ENCODE measurements at places on chromosomes 11 and 22.

DNA sequence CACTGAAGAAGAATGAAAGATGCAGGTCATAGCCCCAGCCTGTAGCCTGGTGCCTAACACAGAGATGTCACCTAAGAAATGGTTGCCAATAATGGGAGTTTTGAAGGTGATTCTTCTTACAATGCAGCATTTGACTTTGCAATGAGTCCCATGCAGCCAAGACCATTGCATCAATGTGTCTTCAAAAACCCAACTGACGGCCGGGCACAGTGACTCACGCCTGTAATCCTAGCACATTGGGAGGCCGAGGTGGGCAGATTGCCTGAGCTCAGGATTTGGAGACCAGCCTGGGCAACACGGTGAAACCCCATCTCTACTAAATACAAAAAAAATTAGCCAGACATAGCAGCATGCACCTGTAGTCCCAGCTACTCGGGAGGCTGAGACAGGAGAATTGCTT is 89.3 kb upstream of the ASPHD2 start:
- no peak for DNase-seq
- no peaks in the 10 kb centered on the region for H3K4me1 ChIP-seq
- peaks cover 87% of the 10 kb centered on the region for H3K27me3 ChIP-seq
- no peak overlapping the region for H3K4me3 ChIP-seq

DNA sequence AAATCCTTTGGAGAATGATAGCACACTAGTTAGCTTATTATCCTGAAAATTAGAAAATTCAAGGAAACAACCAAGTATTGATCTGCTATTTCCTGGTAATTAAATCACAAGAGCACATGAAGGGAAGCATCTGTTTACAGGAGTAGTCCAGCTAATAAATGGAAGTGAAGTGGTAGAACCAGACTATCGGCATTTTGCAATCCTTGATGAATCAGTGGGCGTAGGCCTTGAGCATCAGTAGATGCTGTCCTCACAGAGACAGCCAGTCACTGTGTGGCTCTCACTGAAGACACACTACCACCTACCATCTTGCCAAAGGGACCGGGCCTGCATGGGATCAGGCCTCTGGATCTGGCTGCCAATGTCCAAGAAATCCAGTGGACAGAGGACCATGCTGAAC is 69.8 kb downstream of the FBLN1 start:
- no peaks in the 10 kb centered on the region for H3K4me1 ChIP-seq
- H3K4me3 ChIP-seq = no peak overlapping the region
- H3K27me3 ChIP-seq = no peaks in the 10 kb centered on the region
- no peak overlapping the region for H3K27ac ChIP-seq
- DNase-seq = no peak

DNA sequence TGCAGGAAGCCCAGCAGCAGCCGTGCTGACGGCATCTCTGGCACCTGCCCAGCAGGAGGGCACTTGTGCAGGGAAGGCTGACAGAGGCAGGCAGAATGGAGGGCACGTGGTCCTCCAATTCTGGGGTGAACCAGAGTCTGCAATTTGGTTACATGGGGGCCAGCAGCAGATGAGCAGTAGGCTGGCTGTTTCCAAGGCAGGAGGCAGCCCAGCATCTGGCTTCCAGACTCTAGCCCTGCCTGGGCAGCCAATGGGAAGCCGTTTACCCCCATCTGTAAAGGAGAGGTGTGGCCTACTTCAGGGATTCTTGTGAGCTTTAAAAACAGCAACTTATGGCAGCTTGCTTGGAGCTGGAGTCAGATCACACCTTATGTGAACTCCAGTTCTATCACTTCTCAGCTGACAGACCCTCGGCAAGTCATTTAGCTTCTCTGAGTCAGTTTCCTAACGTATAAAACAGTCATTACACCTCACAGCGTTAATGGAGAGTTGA is 27.9 kb upstream of the RASL10A start:
- H3K27me3 ChIP-seq = no peaks in the 10 kb centered on the region
- DNase-seq = no peak
- H3K27ac ChIP-seq = peak overlapping the region; percentile 12

DNA sequence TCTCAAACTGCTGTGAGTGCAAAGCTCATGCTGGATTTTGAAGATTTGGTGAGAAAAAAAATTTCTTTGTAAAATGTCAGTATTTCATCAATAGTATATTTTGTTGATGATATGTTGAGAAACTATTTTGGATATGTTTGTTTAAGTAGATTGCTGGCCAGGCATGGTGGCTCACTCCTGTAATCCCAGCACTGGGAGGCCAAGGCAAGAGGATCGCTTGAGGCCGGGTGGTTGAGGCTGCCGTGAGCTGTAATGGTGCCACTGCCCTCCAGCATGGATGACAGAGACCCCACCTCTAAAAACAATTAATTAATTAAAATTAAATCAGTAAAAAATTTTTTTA is 6.9 kb upstream of the IFITM3 start:
- no peaks in the 10 kb centered on the region for H3K36me3 ChIP-seq
- peak overlapping the region; percentile 67 for H3K27ac ChIP-seq
- no peaks in the 10 kb centered on the region for H3K27me3 ChIP-seq
- H3K4me3 ChIP-seq = no peak overlapping the region
- DNase-seq = no peak
- H3K4me1 ChIP-seq = peaks cover 38% of the 10 kb centered on the region

DNA sequence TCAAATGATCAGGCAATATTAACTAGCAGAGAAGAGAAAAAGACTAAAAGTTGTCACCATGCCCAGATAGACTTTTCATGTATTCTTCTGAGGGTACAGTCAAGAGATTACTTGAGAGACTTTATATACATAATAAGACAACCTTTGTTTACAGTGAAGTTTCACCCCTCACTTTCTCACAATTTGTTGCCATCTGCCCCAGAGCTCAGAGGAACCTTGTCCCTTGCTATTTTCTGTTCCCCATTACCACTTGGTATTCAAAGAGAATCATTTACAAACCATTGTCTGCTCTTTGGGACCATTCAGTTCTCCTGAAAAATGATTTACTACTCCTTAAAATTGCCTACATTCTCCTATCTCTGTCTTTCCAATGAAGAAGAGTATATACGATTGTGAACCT is 544.6 kb downstream of the CNTN5 start:
- no peak overlapping the region for H3K27ac ChIP-seq
- no peaks in the 10 kb centered on the region for H3K4me1 ChIP-seq
- DNase-seq = no peak
- H3K27me3 ChIP-seq = peaks cover 2% of the 10 kb centered on the region

DNA sequence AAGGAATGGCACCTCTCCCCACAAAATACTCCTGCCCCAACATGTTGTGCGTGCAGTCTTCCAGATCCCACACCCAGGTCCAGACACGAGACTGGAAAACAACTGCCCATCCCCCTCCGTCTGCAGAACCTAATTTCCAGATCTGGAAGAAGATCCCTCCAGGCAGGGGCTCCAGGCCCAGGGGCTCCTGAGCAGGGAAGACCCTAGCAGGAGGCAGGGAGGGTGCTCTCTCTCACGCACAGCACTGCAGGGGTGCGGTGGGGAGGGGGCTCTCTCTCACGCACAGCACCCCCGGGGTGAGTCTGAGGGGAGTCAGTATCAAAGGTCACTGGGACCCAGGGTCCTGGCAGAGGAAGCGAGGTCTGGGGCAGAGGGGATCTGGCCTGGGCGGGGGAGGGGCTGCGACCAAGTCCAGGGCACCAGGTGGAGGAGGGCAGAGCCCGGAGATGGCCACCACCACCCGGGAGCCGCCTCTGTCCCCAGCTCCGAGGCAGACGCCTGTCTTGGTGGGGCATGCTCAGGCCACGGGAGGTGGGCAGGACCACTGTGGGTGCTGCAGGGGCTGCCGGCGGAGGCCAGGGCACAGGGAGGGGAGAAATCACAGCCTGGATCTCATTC is 1.7 kb downstream of the MLC1 start:
- H3K27me3 ChIP-seq = no peaks in the 10 kb centered on the region
- no peak overlapping the region for H3K4me3 ChIP-seq
- no peak for DNase-seq
- H3K27ac ChIP-seq = no peak overlapping the region
- H3K36me3 ChIP-seq = no peaks in the 10 kb centered on the region
- peaks cover 20% of the 10 kb centered on the region for H3K4me1 ChIP-seq

- no peaks in the 10 kb centered on the region for H3K36me3 ChIP-seq
- no peak for DNase-seq
- H3K4me1 ChIP-seq = peaks cover 10% of the 10 kb centered on the region
- H3K4me3 ChIP-seq = no peak overlapping the region
- H3K27ac ChIP-seq = peak overlapping the region; percentile 71
- no peaks in the 10 kb centered on the region for H3K27me3 ChIP-seq
Measured at GRCh38 chr22:44409974-44410316, 88.1 kb downstream of the RTL6 start.

DNA sequence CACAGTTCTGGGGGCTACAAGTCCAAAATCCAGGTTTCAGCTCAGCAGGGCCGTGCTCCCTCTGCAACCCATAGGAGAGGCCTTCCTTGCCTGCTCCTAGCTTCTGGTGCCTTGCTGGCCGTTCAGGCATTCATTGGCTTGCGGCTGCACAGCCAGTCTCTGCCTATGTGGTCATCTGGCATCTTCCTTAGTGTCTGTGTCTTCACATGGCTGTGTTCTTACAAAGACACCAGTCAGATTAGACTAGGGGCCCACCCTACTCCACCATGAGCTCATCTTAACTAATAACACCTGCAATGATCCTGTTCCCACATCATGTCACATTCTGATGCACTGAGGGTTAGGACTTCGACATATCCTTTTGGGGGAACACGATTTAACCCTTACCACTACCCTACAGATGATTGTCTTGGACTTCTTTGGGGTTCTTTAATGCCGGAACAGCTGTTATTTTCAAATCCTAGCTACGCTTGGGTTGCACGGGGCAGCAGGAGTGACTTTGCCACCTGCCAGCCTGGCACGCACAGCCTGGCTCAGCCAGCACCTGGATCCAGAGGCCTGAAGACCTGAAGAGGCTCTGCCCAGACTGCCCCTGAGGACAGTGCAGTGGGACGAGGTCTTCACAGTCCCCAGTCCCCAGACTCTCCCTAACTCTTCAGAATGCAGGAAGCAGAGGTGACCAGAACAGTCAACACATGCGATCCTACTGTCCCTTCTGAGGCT is 7.7 kb upstream of the NEAT1 start:
- no peaks in the 10 kb centered on the region for H3K36me3 ChIP-seq
- H3K4me1 ChIP-seq = peaks cover 60% of the 10 kb centered on the region
- H3K27ac ChIP-seq = no peak overlapping the region
- peak overlapping the region; percentile 38 for H3K4me3 ChIP-seq
- H3K27me3 ChIP-seq = peaks cover 8% of the 10 kb centered on the region
- no peak for DNase-seq
